Activated naive CD4-positive, alpha-beta T cell (primary cell): ENCODE measurements at places on chromosomes 7 and 10.

GRCh38 chr10:102545997-102546396 is 42.2 kb downstream of the SUFU start:
- no peak for DNase-seq

- no peak for DNase-seq
Measured at GRCh38 chr7:123819001-123819400, 26.0 kb upstream of the HYAL4 start.

GRCh38 chr7:23261843-23262452 is 15.4 kb downstream of the GPNMB start:
- DNase-seq, result peak; percentile 20

- DNase-seq, result peak; percentile 67
Measured at GRCh38 chr10:119305860-119306513, 98.6 kb downstream of the GRK5 start.

DNA sequence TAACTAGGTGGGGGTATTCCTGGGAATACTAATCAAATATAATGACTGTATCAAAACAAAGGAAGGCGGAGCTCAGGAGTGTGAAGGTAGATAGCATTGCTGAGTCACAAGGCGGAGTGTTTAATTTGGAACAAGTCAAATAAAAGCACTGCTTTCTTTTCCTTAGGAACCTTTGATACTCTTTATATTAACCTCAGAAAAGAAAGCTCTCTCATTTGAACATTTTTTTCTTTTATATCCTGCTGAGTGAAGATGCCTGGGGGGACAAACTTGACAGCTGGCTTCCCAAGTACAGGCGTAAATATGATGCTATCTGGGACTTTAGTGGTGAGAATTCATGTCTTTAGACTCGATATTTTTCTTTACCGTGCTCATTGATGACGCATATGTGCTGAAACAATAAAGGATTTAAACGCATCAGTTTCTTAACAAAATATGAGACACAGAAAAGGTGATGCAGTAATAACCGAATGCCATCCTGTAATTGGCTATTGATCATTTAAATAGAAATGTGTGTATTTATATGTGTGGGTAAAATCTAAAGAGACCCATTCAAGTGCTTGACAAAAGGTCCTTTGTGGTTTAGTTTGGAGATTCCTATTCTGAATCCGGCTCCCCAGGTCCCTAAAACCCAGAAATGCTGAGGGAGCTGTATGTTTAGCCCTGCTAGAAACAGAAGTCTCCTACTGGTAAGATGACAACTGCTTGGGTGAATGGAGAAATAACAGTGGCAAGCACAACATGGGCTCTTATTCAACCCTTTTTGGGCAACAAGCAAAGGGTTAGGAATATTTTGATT is 102.7 kb downstream of the PRTFDC1 start:
- no peak for DNase-seq

DNA sequence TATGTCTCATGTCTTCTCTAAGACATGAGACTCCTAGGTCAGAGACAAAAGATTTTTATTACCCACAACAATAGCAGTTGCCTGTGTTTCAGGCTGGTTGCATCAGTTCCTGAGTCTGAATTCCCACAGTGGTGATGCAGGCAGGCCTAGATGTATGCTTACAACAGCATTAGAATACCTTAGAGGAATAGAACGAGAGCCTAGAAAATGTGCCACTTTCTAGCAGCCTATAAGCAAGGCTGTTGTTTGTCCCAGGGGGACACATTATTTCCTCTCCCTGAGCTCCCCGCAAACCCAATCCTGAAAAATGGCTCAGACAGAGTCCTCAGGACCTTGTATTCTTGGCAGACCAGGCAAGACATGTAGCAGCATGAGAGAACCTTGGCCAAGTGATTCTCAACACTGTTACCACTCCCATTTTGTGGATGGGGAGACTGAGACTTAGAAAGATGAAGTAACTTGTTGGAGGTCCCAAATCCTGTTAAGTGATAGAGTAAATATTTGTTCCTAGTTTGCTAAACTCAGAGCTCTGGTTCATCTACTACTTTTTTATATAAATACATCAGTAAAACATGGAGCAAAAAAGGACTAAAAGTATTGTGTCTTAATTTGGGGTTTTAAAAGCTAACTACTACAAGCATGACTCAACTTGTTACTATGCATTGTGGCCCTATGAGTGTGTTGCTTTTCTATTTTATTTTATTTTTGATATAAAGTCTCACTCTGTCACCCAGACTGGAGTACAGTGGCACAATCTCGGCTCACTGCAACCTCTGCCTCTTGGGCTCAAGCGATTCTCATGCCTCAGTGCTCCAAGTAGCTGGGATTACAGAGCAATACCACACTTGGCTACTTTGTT is 14.2 kb downstream of the VTI1A start:
- no peak for DNase-seq

GRCh38 chr7:136290351-136290750 is 313.2 kb upstream of the MTPN start:
- DNase-seq, result no peak

DNA sequence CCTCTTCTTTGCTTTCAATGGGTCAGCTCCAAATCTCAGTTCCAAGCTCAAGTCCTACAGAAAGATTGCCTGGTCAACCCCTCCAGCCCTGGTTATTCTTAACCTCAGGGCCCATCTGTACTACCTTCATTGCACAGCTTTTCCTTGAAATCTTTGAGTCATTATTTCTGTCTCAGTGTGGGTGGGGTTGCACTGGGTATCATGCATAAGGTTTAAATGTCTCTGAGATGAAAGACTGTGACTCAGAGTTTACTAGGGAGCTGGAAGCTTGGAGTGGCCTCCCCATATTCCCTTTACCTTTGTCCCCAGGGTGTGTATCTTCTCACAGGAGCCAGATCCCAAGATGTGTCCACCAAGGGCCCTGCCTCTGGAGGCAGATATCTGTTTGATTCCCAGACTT is 3.3 kb upstream of the OR6V1 start:
- no peak for DNase-seq

GRCh38 chr7:137476937-137477336 is 133.4 kb upstream of the PTN start:
- no peak for DNase-seq

GRCh38 chr10:100562008-100562672 is 26.4 kb downstream of the HIF1AN start:
- DNase-seq, result peak; percentile 63

GRCh38 chr7:44142028-44142427 is 896 bp upstream of the MYL7 start:
- DNase-seq, result no peak

GRCh38 chr7:158239290-158239981 is 348.2 kb downstream of the PTPRN2 start:
- no peak for DNase-seq

DNA sequence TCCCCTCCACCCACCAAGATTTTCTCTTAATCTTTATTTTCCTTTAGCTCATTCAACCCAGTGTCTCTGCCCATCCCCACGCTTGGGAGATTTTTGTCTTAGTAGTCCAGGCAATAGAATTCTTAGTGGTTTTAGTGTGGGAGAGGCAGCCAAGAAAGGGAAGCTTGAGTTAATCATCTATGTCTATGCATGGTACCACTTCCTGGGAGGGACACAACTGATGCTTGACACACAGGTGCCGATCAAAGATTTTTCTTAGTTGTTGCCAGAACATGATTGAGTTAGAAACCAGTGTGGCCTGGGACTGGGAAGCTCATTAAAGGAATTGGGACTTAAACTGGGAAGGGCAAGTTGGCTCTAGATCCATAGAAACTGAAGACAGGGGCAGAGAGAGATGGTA is 3.1 kb downstream of the STRA8 start:
- DNase-seq, result no peak

GRCh38 chr7:25353732-25354131 is 125.4 kb upstream of the NPVF start:
- no peak for DNase-seq

GRCh38 chr7:84060000-84060399 is 134.6 kb downstream of the SEMA3A start:
- no peak for DNase-seq

GRCh38 chr10:6148908-6149307 is 53.8 kb upstream of the PFKFB3 start:
- DNase-seq, result no peak

DNA sequence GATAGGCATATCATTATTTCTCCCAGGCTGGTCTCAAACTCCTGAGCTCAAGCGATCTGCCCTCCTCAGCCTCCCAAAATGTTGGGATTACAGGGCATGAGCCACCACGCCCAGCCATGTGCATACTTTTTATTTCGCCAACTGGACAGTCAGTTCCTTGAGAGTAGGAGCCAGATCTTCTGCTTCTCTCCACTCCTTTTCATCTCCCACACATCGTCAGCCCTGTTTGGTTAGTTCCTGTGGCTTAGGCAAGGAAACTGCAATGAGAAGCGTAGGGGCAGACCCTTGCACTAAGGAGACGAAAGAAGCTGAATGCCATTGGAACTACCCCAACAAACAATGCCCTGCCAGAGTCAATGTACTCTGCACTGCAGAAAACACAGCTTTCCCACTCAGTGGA is 178.2 kb downstream of the TRIL start:
- no peak for DNase-seq

- no peak for DNase-seq
Measured at GRCh38 chr10:36182179-36182566, 540.1 kb upstream of the FZD8 start.

DNA sequence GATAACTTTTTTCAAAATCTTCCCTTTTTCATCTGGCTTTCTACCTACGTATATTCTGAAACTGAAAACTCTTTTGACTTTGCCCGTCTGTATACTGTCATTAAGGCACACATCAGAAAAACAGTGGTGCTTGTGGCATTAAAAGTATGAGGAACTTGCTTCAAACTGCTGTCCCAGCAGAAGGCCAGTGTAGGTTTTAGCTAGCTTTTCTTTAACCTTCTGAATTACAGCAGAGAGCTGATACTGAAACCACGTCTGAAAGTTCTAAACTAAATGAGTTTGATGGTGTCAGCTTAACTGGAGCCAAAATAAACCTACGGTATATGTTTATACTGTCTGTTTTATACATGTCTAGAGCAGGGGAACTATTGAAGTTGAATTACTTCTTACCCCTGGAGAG is 283.4 kb downstream of the TFEC start:
- no peak for DNase-seq

DNA sequence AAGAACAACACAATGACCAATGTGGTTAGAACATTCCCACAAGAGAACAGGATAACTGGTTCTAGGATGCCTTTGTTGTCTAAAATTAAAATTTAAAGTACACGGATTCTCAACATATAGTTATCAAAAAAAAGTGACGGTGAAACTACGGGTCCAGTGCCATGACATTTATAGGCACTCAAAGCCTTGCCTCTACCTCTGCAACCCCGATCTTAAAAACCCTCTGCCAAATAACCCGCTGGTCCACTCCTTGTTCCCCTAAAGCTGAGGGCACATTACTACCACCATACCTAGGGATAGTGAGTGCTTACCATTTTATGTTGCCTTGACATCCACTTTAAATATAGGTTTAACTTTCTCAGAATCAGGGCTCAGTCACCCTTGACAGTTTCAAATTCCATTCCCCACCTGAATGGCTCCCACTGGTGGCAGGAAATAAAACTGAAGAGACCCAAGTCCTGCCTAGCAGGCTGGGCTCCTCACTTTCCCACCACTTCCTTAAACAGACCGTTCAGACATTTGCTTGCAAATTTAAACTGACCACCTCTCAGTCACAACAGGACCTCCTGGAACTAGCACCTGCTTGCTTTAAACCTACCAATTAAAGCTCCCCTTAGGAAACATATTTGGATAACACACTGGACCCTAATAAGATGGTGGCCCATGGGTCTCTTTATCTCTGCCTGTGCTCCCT is 169.9 kb upstream of the ASAH2 start:
- no peak for DNase-seq

GRCh38 chr7:43628431-43628830 is 45.5 kb downstream of the STK17A start:
- no peak for DNase-seq

DNA sequence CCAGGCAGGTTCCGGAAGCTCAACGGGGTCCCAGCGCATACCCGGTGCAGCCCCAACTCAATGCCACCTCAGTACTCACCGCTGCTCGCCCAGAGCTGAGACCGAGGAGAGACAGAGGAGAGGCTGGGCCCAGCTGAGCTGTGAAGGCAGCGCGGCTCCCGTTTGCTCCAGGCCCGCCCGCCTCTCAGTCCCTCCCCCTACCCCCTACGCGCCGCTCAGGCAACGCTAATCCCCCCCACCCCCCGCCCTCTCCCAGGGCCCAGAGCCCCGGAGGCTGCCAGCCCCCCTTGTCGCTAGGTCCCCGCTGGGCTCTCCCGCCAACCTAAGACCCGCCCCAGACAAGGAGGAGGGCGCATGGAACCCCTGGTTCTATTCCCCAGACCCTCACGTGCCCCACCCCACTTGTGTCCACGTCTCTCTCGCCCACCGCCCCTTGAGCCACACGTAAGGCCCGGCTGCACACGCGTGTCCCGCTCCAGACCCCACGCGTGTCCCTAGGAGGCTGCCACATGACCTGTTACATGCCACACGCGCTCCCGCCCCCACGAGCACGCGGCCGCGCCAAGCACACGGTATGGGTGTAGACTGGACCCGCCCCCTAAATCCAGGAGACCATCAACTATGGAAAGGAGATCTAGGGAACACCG is at the start of gene PSD:
PSD (minus strand) TSS at position 164 of the 647 bp plus-strand sequence. CDS start 1,747 bp downstream, outside the sequence.
- DNase-seq, result no peak

DNA sequence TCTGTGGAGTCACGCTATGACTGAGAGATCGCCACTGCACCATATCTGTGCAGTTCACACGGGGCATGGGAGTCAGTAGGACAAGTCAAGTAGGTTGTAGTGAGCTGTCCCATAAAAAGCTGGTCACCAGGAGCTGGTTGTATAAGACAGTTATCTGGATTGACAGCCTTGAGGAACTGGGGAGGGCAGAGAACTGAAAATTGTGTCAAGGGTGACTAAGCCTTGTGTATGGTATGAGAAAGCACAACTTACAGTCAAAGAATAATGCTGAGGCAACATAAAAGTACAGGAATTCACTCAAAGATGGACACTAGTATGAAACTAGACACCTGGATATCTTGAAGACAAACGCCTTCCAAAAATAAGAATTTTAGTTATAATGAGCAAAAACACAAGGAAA is 564.9 kb downstream of the POM121L12 start:
- DNase-seq, result no peak

GRCh38 chr10:103766751-103767505 is 88.4 kb downstream of the SH3PXD2A start:
- no peak for DNase-seq

- no peak for DNase-seq
Measured at GRCh38 chr10:32692174-32692573, 246.2 kb downstream of the CCDC7 start.

GRCh38 chr7:3518546-3518945 is 217.5 kb downstream of the SDK1 start:
- DNase-seq, result no peak

DNA sequence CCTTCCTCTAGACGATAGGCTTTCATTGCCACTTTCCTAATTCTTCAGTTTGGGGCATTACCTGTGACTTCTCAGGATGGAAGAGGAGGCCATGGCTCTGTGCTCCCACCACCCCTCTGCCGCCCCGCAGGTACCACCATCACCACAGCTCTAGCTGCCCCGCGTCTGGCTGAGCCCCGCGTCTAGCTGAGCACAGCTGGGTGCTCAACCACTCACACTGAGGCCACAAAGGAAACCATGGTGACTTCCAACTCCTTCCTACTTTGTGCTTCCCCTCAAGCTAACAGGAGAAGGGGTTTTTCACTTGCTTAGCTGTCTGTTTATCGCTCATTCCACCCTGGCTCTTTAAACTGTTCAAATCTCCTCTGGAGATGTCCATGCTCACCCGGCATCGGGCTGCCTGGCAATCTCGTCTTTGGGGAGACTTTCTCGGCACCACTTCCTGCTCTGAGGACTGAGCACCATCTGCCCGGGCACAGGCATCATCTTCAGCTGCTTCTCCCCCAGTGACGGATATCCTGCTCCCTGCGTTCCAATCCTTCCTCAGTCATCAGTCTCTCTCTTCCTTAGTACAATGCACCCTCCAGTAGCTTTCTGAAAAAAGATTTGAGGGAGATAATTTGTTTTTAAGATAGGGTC is 59.4 kb downstream of the MAD1L1 start:
- DNase-seq, result no peak
